ENCODE measurements at places on chromosomes 7 and 10.
A peak's percentile ranks its signal among the peaks of the same experiment; 100 is the strongest.

- no peaks in the 10 kb centered on the region for H3K27me3 ChIP-seq
- DNase-seq = no peak
- H3K4me1 ChIP-seq = peaks cover 22% of the 10 kb centered on the region
These were observed 452 bp downstream of the ATE1 start for GRCh38 chr10:121927318-121927840.

DNA sequence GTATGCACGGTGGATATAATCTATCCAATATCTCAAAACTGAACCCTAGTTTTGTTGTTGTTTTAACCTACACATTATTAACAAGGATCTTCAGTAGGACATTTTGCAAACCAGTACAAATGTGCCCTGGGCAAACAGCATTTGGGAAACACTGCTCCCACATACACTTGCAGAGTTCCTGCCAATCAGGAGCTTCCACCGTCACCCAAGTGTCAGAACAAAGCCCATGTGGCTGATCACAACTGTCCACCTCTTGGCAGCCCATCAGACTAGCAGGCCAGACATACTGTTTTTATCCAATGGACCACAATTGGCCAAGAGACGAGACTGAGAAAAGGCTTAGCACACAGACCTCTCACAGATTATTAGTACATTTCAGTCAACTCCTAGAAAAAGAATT is 200.4 kb downstream of the FAM107B start:
- H3K27ac ChIP-seq = peak overlapping the region; percentile 18
- no peak for DNase-seq
- peaks cover 75% of the 10 kb centered on the region for H3K36me3 ChIP-seq
- no peaks in the 10 kb centered on the region for H3K27me3 ChIP-seq
- H3K4me3 ChIP-seq = no peak overlapping the region

DNA sequence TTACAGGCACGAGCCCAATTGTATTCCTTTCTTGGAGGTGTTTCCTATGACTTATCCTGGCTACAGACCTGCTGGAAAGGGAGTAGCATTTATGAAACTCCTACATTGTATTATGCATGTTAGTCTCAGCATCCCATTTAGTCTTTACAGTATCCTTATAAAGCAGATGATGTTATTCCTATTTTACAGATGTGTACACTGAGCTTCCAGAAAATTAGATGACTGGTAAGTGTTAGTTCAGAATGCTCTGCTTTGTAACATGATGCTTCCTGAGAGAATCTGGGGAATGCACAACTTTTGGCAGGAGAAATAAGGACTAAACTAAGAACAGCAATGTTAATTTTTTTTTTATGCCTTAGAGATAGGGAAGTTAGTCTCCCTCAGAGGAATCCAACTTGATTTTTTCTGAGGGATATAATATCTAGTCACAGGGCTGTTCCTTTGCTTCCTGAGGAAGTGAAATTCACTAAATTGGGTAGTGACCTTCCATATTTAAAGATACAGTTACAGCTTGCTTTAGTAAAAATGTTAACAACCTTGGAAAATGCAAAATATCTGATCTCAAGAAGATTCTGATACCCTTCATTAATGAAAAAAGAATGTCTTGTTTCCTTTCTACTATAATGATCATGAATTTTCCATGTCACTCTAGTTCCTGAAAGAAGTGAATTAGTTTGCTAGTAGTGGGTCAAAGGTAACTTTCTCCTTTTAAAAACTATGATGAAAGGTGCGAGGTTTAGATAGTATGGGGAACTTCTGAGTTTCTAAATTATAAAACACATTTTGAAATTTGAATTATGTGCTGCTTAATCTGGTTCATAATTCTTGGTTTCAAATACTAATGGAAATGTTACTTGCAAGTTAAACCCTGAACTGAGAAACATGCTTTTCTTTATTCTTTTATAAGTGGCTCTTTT is 194.0 kb upstream of the PRPS1L1 start:
- no peak overlapping the region for H3K4me3 ChIP-seq
- no peaks in the 10 kb centered on the region for H3K27me3 ChIP-seq
- peaks cover 56% of the 10 kb centered on the region for H3K4me1 ChIP-seq
- peak overlapping the region; percentile 12 for H3K27ac ChIP-seq

- H3K27me3 ChIP-seq = peaks cover 1% of the 10 kb centered on the region
- no peak for DNase-seq
- H3K4me3 ChIP-seq = no peak overlapping the region
- H3K36me3 ChIP-seq = no peaks in the 10 kb centered on the region
- peaks cover 1% of the 10 kb centered on the region for H3K4me1 ChIP-seq
- no peak overlapping the region for H3K27ac ChIP-seq
These were observed 132.1 kb downstream of the CCDC3 start for GRCh38 chr10:12869427-12869826.

- no peak for DNase-seq
- H3K4me1 ChIP-seq = peaks cover 36% of the 10 kb centered on the region
- peak overlapping the region; percentile 19 for H3K4me3 ChIP-seq
These were observed 65.1 kb upstream of the BET1 start for GRCh38 chr7:94069162-94069739.
